ENCODE measurements at places on chromosomes 12 and 14.
A peak's percentile ranks its signal among the peaks of the same experiment; 100 is the strongest.

DNA sequence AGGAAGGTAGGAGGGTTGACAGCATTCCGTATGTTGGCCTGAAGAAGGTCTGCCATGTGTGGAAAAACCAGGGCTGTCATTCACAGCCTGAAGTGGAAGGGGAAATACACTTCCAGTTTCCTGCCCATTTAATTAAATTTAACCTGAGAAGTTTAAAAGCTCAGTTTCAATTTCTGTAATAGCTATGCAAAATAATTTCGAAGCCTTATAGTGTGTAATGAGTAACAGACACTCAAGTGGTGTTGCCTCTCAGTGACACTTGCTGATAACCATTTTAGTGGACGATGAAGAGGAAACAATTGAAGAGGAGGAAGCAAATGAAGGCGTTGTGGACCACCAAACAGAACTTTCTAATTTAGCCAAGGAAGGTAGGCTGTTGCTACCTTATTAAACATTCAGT is 44.8 kb downstream of the EP400 start:
- no peak for DNase-seq

DNA sequence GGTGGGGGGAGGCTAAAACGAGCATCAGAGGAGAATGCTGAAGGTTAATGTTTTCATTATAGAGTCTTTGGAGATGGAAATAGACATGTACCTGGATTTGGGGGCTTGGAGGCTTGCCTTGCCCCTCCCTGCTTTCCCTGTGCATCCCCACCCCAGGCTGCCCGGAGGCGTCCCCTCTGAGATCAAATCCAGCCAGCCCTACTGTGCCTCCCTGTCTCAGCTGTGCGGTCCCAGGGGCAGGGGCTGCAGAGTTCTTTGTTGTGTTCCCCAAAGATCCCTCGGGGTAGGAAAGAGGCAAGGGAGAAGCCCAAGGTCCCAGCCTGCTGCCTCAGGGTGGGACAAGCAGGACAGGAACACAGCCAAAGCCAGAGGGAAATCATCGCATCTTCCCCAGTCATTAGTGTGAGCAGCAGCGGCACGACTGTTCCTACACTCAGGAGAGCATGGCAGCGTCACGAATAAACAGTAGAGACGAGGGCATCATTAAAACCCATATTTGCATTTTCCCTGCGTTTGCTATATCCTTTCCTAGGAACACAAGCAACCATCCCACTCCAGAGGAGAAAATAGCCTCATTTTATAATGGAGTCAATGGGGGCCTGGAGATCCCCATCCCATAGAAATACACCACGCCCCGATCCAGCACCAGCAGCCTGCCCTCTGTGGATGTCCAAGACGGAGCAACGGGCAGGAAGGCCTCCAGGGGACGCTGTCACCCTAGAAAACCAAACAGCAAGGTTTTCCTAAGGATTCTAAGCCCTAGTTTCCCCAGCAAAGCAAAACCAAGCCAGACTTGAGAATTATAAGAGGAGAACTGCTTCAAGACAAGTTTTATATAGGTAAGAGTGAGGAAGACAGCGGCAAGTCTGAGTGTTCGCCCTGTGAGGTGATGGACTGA is 32.4 kb downstream of the ANO2 start:
- no peak for DNase-seq

DNA sequence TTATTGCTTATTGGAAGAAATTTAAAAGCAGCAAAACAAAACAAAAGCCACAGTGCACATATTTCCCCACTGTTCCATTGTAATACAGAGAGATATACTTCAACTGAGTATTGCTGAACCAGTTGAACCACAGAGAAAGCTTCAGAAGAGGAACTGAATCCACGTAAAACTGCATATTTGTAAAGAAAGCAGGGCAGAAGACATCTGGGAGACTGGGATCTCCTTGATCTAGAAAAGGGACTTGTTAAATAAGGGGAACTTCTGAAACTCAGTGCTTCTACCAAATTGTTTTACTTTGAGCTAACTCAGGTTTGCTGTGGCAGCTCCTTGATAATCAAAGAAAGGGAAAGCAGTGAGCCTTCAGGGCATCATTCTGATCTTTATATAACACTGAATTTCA is 411.1 kb upstream of the MDGA2 start:
- DNase-seq = no peak

DNA sequence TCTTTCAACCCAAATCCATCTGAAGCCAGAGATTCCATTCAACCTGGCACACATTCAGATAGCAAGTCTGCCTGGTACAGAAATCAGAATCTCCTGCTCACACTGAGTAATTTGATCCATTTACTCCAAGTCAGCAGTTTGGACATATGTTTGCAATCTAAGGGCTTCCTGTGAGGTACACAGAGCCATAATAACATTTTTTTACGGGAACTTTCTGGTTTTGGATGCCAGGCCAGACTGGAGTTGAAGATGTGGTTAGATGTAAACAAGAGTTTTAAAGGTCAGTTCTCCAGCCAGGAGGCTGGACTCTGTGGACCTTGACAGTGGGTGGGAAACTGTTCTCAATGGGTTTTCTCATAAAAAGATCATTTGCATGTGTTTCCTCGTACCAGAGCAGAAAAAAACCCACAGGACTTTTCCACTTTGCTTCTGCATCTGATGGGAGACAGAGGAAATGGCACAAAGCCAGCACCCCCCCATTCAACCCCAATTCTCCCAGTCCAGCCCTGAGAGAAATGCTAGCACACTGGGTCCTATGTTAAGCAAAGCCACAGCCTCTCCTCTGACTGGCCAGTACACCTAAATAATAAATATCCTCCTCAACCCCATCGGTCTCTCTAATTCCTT is 17.7 kb upstream of the TSPAN11 start:
- DNase-seq = peak; percentile 81

DNA sequence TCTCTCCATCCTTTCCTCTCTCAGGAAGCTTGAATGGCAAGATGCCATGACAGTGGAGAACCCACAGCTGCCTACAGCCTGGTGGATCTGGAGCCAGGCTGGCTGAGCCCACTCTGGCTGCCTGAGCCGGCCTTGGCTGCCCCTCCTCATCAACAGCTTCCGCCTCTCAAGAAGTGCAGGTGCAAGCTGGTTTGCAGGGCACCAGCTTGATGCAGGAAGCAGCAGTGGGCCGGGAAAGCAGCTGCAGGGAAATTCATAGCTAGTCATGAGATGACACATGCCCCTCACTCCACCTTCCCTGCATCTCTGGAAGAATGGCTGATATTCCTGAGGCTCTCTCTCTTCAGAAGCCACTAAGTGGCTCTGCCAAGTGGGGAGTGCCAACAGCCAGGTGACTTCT is 289.1 kb downstream of the RPS29 start:
- DNase-seq = no peak

GRCh38 chr12:15729097-15729496 is 60.1 kb downstream of the EPS8 start:
- no peak for DNase-seq

GRCh38 chr12:54641554-54641953 is 6.6 kb downstream of the DCD start:
- DNase-seq = no peak

DNA sequence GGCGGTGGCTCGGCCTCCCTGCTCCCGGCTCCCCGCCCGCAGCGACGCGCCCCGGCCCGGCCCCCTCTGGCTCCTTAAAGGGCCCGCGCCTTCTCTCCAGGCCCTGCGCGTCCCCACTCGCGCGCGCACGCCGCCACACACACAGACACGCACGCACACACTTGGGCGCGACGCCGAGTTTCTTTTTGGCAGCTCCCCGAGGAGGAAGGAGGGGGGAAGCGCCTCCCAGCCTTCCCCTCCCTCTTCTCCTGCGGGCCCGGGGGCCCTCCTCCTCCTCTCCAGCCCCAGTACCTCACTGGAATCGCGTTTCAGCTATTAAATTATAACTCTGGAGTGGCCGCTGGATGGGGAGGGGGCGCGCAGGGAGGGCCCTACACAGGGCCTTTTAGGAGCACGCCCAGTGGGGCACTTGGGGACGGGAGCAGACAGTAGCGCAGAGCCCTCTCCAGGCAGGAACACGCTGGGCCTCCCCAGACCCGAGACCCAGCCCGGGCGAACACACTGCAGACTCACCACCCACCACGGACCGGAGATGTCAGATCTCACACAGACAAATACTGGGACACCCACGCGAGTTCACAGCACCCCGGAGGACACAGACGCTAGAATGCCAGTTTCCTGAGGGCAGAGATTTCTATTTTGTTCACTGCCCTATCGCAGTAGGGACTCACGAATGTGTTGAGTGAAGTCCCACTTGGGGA is 411 bp upstream of the NCOR2 start:
- DNase-seq = peak; percentile 66

DNA sequence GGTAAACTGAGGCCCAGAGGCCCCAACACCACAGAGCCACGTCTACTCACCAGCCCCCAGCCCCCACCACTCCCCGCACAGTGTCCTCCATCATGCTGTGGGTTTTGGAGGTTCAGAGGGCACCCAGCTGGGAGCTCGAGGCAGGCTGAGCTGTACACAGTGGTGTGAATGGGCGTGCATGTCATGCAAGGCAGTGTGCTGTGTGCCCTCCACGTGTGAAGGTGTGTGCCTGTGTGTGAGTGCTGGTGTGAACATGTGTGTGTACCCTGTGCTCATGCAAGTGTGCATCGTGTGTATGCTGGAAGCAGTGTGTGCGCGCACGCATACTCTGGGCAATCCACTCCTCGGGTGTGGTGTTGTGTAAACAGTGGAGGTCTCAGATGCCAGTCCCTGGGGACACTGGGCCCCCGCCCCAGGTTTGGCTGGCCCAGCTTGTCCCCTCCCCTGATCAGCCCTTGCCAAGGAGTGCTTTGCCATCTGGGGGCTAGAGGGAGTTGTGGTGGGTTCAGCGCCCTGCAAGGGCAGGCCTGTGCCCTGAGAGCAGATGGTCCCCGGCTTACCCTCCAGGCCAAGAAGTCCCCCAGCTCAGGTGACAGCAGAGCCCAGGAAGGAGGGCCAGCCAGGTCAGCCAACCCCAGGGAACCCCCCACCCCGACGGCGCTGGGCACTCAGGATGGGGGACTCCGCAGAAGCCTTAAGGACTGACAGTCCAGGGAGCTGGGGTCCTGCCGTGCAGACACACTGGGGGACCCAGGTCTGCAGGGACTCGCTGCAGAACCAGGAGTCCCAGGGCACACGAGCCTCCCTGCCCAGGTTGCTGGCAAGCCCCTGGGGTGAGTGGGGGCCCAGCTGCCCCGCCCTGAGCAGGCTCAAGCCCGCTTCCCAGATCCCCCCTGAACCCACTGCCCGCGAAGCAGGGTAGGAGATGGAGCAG is 23.8 kb upstream of the GPR132 start:
- DNase-seq = no peak

GRCh38 chr14:22737052-22737451 is 29.4 kb upstream of the OXA1L start:
- DNase-seq = no peak

- no peak for DNase-seq
These were observed 51.6 kb downstream of the RESF1 start for GRCh38 chr12:32010631-32011336.

DNA sequence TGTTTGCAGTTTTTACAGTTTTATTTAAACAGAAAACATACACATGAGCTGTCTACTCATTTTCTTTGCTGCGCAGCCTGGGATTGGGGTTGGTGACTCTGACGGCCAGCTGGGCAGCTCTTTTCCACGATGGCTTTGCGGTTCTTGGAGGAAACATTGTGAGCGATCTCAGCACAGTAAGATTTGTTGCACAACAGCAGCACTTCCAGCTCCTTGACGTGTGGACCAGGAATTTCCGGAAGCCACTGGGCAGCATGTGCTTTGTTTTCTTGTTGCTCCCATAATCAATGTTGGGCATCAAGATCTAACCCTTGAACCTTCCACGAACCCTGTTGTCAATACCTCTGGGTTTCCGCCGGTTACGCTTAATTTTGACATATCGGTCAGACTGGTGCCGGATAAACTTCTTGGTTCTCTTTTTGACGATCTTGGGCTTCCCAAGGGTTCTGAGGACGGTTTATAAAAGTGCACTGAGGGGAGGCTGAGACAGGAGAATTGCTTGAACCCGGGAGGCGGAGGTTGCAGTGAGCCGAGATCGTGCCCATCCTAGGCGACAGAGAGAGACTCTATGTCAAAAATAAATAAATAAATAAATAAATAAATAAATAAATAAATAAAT is 21.8 kb downstream of the FKBP11 start:
- DNase-seq = no peak

DNA sequence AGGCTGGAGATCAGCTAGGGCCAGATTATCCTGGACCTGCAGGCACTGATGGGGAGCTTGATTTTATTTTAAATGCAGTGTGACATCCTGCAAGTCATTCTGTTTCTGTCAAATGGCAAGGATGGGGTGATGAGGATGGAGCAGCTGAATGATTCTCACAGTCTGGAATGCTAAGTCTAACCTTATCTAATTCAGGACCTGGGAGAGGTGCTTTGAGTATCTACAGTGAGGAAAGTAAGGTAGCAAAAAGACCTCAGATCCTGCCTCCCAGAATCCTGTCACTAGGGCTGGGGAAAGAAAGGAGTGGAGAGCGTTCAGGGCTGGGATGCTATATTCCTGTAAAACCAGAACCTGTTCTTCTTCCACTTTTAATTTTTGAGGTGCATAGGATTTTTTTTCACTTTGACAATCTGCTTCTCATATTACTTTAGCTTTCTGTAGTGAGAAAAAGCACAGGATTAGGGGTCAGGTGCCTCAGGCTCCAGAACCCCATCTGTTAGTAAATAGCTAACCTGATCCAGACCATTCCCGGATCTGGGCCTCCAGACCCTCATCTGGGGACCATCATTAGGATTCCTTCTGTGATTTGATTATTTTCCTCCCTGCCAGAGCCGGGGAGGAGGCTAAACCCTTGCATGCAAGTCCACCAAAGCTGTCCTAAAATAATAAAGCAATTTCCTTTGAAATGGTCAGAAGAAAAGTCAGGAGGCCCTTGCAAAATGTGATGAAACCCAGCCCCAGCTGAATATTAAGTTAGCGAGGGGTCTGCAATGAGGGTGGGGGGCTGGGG is 54.7 kb downstream of the ASCL1 start:
- DNase-seq = no peak

DNA sequence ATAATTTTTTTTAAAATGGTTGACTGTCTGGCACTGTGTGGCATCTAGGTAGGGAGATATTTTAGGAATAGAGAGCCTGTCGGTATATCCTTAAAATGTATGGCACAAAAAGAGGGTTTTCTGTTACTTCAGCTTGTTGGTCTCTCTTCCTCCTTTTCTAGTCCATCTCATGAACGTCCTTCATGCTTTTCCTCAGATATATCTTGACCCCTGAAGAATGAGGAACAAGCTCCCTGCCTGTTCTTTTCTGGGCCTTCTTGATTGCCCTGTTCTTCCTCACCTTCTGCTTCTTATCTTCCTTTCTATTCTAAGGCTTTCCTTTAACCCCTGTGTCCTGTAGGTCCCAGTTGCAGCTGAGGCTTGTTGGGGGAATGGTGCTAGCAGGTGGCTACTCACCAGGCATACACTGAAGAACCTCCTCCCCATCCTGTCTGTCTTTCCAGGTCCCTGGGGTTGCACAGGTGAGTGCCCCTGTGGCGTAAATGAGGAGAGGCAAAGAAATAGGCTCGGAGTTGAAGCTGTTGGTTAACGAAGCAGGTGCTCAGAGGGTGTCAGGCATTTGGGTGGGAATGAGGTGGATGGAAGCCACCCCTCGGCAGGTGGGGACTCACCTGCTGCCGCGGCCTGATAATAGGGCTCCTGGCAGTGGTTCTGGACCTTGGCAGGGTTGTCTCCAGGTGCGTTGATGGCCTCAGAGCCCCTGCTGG is 7.2 kb upstream of the C1R start:
- no peak for DNase-seq

All from GM04503 (cell line).